ENCODE measurements at places on chromosomes 3 and 15.

DNA sequence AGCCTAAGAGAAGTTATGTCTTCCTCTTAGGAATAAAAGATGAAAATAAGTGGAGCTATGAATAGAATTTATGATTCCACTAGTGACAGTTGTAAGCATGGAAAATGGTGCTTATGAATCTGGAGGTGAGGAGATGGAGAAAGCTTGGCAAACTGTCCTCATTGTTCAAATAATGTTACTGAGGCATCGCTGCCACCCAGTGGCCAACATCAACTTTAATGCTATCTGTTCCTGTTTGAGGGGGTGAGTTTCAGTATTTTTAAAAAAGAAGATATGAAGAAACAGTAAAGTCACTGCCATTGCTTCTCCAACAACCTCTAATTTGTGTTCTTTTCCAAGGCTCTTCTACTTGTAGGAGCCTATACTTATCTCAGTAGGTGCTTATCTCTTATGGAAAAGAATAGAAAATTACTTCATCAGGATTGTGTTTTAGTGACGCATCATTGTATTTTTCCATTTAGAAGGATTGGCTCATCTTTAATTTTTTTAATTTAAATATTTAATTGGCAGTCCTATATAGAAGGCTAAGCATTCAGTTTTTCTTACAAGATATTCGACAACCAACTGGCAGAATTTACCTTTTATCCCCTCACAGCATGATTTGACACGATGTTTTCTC lies 260.4 kb upstream of the P2RY1 start:
- DNase-seq: peak; percentile 83

GRCh38 chr3:123724306-123724705 lies 139.5 kb upstream of the HACD2 start:
- no peak for DNase-seq

- no peak for DNase-seq
Observed at GRCh38 chr3:64329037-64329436, 103.8 kb upstream of the PRICKLE2 start.

DNA sequence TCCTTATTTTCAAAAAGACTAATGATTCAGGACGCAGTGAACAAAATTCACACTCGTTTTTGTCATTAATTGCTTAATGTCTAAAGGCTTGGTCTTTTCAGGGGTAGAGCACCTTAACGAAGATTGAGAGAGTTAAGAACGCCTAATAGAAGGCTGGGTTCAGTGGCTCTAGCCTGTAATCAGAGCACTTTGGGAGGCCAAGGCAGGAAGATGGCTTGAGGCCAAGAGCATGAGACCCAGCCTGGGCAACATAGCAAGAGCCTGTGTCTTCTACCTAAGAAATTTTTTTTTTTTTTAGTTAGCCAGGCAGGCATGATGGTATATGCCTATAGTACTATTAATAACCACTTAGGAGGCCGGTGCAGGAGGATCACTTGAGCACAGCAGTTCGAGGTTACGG lies 7.5 kb downstream of the PIK3CB start:
- DNase-seq: no peak

GRCh38 chr15:51172193-51172592 lies 77.5 kb upstream of the TNFAIP8L3 start:
- no peak for DNase-seq

DNA sequence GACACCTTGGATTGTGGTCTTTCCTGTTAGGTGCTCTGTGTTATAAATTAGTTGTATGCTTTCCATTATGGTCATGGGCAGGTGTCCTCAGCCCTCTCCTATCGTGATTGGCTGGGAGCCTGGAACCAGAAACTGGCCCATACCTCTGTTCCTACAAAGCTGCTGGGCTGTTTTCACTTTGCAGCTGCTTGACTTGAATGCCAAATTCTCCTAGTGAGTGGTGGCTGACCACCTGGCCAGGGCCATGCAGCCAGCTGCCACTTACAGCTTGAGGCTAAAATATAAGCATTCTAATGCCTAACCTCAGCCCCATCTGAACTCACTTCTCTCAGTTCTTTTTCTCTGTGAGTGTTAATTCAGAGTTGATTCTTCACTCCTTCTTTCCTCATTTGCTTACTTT lies 239.3 kb upstream of the GBE1 start:
- DNase-seq: peak; percentile 39

DNA sequence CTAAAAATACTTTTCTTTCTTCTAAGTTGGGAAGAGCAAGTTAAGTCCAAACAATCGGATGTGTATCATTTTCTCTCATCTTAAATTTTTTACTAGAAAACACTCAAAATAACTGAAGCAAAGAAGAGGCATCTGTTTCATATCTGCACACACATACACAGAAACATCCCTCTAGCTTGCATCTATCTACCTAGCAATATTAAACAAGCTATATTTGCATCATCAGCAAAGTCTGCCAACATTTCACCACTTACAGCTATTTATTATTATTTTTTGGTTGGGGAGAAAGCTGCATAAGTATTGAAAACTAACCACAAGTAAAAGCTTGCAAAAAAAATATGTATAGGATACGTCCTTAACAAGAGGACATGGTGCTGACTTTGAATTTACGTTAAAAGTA lies 1.9 kb downstream of the GOLIM4 start:
- DNase-seq: no peak

- no peak for DNase-seq
Observed at GRCh38 chr15:65392368-65392767, 14.6 kb upstream of the IGDCC3 start.

GRCh38 chr3:66419036-66419435 lies 81.8 kb downstream of the LRIG1 start:
- DNase-seq: no peak

GRCh38 chr3:45414823-45415222 lies 26.4 kb downstream of the LARS2 start:
- no peak for DNase-seq

DNA sequence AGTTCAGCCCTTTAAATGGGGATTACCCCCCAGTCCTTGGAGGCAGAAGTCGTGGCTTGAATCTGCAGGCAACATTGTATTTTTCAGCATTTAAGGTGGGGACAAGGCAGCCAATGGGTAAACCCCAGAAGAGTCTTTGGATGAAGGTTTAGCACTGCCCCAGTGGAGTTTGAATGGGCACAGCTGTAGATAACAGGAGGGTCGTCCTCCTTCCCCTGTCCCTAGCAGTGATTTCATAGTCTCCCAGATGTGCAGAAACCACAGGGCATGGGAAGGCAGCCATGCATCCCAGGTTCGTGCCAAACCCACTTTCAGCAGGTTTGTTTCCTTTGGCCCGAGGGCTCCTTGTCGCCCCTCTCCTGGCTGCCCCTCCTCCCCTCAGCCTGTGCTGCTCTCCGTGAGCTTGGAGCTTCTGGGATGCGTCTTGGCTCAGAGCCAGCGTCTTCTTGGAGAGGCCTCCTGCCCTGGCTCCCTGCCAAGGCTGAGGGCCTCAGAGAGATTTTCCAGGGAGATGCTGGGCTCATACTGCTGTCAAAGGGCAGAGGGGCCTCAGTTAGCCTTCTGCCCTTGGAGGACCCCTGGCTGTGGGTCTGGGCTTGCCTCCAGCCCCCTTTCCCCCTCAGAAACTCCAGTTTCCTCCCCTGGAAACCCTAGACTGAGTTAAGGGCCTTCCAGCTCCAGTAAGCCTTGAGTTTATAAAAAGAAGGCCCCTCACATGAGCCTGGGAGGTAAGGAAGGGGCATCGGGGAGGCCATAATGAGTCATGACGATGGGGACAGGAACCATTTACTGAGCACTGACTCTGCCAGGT lies 48.9 kb upstream of the POLG start:
- peak; percentile 97 for DNase-seq

- DNase-seq: no peak
Observed at GRCh38 chr3:132681421-132681820, 21.3 kb downstream of the UBA5 start.

DNA sequence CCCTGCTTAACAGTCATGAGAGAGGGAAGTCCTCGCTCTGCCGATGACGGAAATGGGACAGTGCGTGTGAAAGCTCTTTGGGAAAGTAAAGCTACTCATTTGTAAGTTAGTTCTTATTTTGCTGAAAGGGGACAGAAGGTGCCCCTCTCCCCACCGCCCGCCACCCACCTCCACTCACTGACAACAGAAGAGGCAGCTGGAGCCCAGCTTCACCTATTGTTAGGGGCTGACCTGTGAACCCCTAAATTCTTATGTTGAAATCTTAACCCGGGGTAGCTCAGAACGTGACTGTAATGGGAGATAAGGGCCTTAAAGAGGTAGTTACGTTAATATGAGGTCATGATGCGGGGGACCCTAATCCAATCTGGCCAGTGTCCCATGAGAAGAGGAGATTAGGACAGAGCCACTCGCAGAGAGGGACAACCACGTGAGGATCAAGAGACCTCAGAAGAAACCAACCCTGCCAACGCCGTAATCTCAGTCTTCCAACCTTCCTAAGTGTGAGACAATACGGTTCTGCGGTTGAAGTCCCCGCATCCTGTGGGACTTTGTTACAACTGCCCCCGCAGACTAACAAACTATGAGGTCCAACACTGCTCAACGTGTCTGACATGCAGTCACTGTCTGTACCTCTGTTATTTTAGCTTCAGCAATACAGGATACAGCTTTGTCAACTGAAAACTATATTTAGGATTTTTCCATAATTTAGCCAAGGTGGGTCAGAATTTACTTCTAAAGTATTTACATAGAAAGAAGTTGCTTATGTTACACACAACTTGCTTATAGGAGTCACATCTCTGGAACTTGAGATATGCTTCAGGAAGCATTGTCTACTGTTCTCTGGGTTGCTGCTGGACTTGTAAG lies 51.7 kb downstream of the PCSK6 start:
- DNase-seq: no peak

DNA sequence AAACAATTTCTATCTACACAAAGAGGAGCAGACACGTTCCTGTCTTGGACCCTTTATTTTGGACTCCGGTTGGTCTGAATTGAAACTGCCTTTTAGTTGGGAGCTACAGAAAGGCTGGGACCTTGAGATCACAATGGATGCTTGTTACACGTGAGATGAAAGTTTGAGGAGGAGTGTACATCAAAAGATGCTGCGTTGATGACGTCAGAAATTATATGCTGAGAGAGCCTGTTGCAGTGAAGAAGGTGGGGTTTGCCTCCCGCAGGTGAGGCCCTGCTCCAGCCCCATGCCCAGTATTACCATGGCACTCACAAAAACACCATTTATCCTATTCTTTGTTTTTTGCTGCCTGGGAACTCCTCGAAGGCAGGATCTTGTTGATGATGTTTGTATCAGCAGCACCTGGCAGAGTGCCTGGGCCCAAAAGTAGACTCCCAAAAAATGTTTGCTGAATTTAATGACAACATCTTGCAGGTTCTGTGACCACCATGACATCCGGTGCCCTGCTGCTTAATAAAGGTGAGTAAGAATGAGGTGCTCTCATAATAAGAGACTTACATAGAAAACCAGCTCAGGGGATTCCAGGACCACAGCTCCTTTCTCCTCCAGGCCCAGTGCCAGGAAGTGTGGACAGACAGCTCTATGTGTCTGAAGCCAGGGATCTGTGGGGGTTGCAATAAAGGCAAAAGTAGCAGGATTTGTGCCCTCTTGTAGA lies 136.1 kb upstream of the UBE2E1 start:
- peak; percentile 33 for DNase-seq

DNA sequence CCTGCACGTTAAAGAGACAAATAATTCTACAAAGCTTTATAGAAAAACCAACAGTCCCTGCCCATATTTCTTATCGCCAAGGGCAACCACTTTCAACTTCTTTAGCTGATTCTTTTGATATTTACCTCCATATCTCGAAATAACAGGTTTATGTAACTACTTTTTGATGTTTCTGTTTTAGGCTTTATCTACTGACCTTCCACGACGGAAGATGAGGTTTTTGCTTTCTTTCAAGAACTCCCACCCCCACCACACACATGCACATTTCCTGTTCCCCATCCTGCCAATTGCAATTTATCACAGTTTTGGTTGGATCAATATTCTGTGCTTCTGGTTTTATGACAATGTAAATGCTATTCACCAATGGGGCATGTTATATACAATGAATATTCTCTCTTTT lies 330.4 kb upstream of the ICE2 start:
- no peak for DNase-seq

- DNase-seq: no peak
Observed at GRCh38 chr3:48247401-48247811, 6.5 kb downstream of the ZNF589 start.

GRCh38 chr15:40407330-40407990 lies 1.9 kb downstream of the IVD start:
- DNase-seq: no peak

DNA sequence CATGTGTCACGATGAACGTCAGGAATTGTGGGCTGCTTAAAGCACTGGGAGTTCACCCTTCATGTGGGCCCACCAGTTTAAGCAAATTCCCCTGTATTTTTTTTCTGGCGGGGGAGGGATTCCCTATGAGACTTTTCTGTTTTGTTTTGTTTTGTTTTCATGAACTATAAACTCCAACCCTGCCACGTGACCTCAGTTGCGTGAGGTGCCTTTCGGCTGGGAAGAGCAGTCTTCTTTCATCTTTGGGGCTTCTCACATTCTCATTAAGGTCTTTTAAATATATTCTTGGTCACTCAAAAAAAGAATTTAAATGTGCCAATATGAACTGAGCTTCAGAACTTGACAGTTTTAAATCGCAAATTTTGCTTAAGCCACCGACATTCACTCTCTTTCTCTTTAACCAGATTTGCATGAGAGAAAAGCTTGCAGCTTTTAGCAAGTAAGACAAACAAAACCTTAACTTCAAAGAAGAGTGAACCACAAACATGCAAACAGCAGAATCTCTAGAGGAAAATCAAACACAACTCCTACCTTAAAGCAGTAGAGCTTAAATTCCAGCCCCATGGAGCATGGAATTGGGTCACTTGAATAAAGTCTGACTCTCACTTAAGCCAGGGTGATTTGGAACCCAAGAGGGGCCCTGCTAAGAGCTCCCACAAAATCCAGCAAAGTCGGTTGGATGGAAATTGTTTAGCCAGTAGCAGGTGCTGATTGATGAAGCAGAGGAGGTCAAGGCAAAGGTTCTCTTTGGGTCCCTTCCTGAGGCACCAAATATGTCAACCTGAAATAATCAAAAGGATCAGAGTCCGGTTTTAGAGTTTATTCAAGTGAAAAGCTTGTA lies 699.8 kb upstream of the GBE1 start:
- DNase-seq: no peak

GRCh38 chr3:69288161-69288895 lies 97.6 kb downstream of the FRMD4B start:
- DNase-seq: no peak

GRCh38 chr3:194046995-194047645 lies 88.8 kb upstream of the HES1 start:
- DNase-seq: peak; percentile 79
